Activated T-helper 2 cell treated with anti-CD3 and anti-CD28 coated beads, Interferon-gamma antibody, Interleukin-2, Interleukin-4, amounts not matched to agents 10 μg/mL and 5 μg/mL and 100 μg/mL, durations not matched to agents 14 hours and 24 hours and 36 hours (primary cell): ENCODE measurements at places on chromosomes 11 and 22. TPM values are rescaled to one million over a fixed set of nuclear protein-coding genes. Genes with fewer than 3 reads are reported as not detected.

RAB38 gene
- 2.0 and 2.3 TPM in 2 replicates for total RNA-seq

KRTAP5-10 gene
- not detected in 2 replicates for total RNA-seq

- no peak for DNase-seq
Observed at GRCh38 chr11:101567071-101567470, 16.7 kb downstream of the TRPC6 start.

DNA sequence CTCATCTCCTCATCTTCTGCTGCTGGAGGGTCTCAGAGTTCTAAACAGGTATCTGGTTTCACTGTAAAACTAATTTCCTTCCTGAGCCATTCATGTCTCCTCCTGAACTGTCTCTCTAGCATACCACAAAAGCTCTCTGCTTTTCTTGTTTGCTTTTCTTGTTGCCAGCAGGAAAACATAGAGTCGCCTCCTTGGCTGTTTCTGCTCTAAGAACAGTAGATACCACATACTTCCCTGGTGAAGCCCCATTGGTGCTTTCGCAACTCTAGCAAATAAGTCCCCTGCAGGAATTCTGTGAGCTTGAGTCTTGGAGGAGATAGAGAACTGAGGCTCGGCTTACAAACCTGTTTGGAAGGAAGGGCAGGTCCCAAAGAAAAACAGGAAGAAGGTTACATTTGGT, 7.0 kb downstream of the DIXDC1 start:
- no peak for DNase-seq

- no peak for DNase-seq
Observed at GRCh38 chr11:70567680-70568034, 169.3 kb downstream of the CTTN start.

DNA sequence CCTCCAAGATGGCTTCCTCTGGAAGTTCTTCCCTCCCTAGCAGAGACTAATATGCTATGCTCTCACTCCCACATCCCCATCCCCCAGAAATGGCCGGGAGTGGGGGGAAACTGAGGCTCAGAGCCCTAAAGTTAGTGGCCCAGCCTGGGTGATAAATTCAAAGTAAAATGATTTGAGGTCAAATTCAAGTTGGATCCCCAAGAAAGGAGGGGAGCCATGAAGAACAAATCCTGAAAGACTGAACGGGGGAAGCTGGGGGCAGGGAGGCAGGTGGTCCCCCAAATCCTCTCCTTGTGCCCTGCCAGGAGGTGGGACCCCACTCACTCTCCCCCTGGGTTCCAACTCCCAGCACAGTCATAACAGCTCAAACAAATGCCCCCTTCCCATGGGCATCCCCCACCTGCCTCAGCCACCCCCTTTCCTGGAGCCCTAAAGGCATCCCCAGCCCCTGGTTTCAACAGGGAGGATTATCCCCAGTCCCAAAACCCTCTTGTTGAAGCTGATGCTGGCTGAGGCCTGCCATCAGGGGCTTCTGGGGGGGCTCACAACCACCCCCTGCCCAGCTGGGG, 1.1 kb downstream of the CBX6 start:
- DNase-seq, result no peak

- DNase-seq, result peak; percentile 68
Observed at GRCh38 chr22:24429411-24430365, 2.3 kb downstream of the ADORA2A start.

GRCh38 chr22:29014773-29015172, 46.9 kb downstream of the C22orf31 start:
- DNase-seq, result no peak

GGTLC3 gene
- total RNA-seq, result not detected in 2 replicates

PPP1CA gene
- total RNA-seq, result 250 and 262 TPM in 2 replicates

ELMOD1 gene
- not detected in 2 replicates for total RNA-seq

DNA sequence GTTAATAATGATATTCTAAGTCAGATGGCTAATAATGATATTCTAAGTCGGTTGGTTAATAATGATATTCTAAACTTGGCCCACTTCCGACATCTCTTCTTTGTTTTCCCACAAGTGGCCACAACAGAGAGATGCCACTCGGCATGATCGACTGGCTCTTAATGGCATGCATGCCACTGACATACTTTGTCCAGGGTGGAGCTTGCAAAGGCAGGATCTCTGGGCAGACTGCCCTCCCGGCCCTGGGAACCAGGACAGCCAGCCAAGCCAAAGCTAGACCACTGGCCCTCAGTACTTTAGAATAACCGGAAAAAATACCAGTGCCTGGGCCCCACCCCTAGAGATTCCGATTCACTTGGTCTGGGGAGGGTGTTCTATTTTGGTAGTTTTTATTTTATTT, 78.1 kb downstream of the KIAA1671 start:
- DNase-seq, result no peak

DNA sequence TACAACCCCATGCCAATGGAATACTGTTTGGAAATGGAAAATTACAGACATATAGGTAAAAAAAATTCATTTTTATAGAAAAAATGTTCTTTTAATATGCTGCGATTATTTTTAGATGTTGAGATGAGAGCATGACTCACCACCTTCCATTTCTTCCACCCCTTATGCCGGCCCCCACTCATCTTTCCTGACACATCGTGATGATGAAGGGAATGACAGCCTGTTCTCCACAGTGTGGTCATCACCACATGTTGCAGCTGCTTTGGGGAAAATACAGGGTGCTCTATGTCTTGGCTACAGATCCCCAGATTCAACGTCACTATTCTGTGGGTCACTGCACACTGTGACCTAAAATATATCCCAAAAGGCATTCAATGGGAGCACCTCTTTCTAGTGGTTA, 916.2 kb downstream of the METTL15 start:
- no peak for DNase-seq

DNA sequence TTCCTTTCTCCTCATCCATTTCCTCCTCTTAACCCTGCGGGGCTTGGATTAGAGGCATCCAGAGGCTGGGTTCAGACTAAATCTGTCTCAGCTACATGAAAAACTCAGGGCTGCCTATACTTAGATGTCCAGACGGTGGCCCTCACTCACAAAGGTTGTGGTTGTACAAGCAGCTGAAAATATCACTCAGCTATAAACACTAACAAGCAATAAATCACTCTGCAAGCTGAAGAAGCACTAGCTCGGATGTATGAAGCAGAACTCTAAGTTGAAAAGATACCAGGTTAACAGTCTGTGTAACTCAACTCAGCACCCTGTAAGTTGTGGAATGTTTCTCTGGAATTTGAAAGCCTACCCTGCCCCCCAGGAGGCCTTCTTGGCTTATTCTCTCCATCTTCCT, 82.9 kb downstream of the EXT2 start:
- no peak for DNase-seq

OR52E8 gene
- total RNA-seq, result not detected in 2 replicates

GRCh38 chr22:46233231-46233630, 16.9 kb downstream of the CDPF1 start:
- no peak for DNase-seq

- DNase-seq, result peak; percentile 69
Observed at GRCh38 chr11:118198370-118198769, 21.9 kb upstream of the SCN2B start.

- DNase-seq, result no peak
Observed at GRCh38 chr11:121132211-121132976, 31.4 kb downstream of the TECTA start.

- DNase-seq, result no peak
Observed at GRCh38 chr22:44355716-44356070, 42.9 kb upstream of the SHISAL1 start.

GRCh38 chr11:58641803-58642581, 19.5 kb downstream of the CNTF start:
- no peak for DNase-seq

DEPDC7 gene
- total RNA-seq, result 0.57 and 0.82 TPM in 2 replicates

- no peak for DNase-seq
Observed at GRCh38 chr11:118081241-118081958, 4.5 kb downstream of the TMPRSS4 start.

TMEM9B gene
- 20.8 and 21.9 TPM in 2 replicates for total RNA-seq

CASP5 gene
- total RNA-seq, result not detected in 2 replicates

DNA sequence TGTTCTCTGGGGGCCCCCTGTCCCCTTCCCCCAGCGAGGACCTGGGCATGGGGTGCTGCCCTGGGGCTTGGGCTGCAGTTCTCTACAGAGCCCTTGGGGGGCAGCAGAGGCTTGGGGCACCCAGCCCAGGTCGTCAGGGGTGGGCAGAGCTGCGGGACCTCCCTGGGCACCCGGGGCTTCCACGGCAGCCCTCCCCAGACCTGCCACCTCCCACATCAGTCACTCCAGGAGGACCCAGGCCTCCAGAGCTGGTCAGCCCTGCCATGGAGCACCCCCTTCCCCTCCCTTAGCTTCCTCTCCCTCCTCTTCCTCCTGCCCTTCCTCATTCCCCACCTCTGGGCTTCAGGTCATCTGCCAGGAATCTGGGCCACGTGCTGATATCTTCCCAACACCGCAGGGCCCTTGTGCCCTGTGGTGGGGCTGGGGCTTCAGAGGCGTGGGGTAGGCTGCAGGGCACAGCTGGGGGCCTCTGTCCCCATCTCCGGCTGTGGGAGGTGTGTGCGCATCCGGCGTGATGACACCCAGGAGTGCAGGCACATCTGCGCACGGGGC, 5.8 kb downstream of the TSPAN4 start:
- peak; percentile 50 for DNase-seq
